ENCODE measurements at places on chromosomes 3 and 15. TPM values are rescaled to one million over a fixed set of nuclear protein-coding genes. Genes with fewer than 3 reads are reported as not detected.

Gene PLS1
- 1.2 TPM for total RNA-seq

Gene ACKR2
- 0.10 TPM for total RNA-seq

Gene RAB11A
- total RNA-seq = 139 TPM

Gene ANKRD63
- not detected for total RNA-seq

Gene GOLGA6L7
- not detected for total RNA-seq

Gene NTRK3
- total RNA-seq = under 0.01 TPM

Gene FOXB1
- 0.10 TPM for total RNA-seq

Gene NANOGP8
- total RNA-seq = 0.21 TPM

Gene RPP25
- 0.31 TPM for total RNA-seq

Gene GPR149
- not detected for total RNA-seq

Gene KBTBD13
- total RNA-seq = under 0.01 TPM

Gene LINGO1
- not detected for total RNA-seq

Gene LCTL
- total RNA-seq = not detected

Gene SLC30A4
- total RNA-seq = 3.4 TPM

Gene POPDC2
- total RNA-seq = 21.5 TPM

Gene ZPLD1
- not detected for total RNA-seq

Gene MAPKBP1
- total RNA-seq = 10.5 TPM

Gene RHOV
- not detected for total RNA-seq

Gene SLC28A1
- total RNA-seq = not detected

Gene ALAS1
- total RNA-seq = 20.4 TPM

Gene COMMD4
- 8.9 TPM for total RNA-seq

Gene GOLGA8K
- total RNA-seq = 0.84 TPM

Gene MORC1
- 0.84 TPM for total RNA-seq

Gene CCDC33
- total RNA-seq = not detected

Gene SPINT1
- 4.2 TPM for total RNA-seq

Gene PRR23C
- total RNA-seq = not detected

Gene NLGN1
- total RNA-seq = 0.10 TPM

Gene CCDC12
- total RNA-seq = 45.2 TPM
